AML-193 (cell line): ENCODE measurements at places on chromosomes 1 and 21.

DNA sequence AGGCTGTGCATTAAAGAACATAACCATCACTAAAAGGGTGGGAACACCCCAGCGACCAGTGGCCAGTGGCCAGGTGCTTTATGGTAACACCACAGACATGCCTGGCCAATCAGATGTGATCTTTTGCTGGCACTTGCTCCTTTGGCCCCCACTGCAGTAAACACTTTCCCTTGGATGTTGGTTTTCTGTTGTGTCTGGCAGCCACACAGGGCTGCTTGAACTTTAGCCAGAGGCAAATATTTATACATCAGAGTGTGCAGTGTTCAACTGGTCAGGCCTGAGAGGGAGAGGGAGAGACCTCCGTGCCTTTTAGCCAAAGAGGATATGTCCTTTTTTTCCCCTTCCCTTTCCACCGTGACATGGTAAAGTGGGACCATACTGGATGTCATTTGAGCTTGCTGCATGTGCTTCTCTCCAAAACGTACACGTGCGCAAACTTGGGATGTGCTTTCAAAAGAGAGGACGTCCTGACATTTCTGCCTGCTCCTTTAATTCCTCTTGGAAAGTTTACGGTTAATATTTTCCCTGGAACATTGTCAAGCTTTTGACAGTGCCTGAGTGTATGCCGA, 101.2 kb downstream of the NFIA start:
- DNase-seq, result no peak

- no peak for DNase-seq
These were observed 15.4 kb downstream of the AMPD2 start for GRCh38 chr1:109634771-109635750.

- DNase-seq, result no peak
These were observed 398.3 kb upstream of the DUSP10 start for GRCh38 chr1:222140206-222140605.

GRCh38 chr1:24705260-24706073, 39.8 kb upstream of the CLIC4 start:
- no peak for DNase-seq

GRCh38 chr1:18950401-18951026, 6.0 kb downstream of the IFFO2 start:
- DNase-seq, result no peak

- DNase-seq, result no peak
These were observed 250.0 kb upstream of the NFIA start for GRCh38 chr1:60832367-60832766.

GRCh38 chr1:221527886-221528624, 213.8 kb downstream of the DUSP10 start:
- no peak for DNase-seq

DNA sequence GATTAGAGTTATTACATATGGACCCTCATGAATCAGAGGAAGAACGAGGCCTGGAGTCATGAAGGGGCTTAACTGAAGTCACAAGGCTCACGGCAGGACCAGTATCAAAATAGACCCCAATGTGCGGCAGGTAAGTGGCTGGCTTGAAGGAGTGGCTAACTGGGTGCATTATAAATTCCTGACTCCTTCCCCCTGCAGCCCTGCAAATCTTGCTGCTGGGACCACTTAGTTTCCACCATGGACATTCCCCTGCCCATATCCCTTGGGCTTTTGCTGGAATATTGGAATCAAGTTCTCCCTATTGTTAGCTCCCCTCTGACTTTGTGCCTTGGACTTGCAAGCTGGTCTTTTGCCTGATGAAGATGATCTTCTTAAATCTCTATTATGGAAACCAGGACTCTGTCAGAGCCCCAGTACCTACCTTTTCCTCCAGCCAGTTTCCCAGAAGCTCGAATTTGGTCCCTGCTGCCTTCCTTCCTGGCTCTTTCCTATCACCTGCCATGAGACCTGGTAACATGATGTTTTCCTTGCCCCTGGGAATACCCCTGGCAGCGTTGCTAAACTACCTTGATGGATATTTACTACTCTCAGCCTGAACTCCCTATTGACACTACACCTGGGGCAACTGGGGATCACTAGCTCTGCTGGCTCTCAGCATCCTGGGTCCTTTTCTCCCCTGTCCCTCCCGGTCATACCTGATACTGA, 156.0 kb upstream of the JUN start:
- DNase-seq, result no peak

GRCh38 chr1:67496329-67496728, 66.1 kb upstream of the SERBP1 start:
- DNase-seq, result no peak

DNA sequence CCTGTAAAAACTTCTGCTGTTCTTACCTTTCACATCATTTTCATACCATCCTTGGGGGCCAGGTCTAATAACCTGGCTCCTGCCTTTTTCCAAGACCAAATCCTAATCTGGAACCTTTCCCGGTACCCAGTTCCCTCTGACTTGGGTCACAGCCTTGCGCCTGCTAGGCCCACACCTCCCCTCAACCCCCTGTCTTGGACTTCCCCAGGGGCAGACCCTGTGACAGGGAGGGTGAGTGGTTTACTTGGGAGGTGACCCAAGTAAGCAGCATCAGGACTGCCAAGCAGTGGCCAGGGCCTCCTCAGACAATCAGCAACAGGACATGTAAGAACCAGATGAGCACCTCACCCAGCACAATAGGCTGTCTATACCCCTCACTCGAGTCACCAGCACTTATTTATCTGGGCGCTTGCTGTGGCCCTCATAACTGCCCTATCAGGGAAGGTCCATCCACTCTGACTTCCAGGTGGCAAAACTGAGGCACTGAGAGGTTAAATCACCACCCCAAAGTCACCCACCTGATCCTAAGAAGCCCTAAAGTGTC, 124.7 kb downstream of the MATN1 start:
- DNase-seq, result no peak

DNA sequence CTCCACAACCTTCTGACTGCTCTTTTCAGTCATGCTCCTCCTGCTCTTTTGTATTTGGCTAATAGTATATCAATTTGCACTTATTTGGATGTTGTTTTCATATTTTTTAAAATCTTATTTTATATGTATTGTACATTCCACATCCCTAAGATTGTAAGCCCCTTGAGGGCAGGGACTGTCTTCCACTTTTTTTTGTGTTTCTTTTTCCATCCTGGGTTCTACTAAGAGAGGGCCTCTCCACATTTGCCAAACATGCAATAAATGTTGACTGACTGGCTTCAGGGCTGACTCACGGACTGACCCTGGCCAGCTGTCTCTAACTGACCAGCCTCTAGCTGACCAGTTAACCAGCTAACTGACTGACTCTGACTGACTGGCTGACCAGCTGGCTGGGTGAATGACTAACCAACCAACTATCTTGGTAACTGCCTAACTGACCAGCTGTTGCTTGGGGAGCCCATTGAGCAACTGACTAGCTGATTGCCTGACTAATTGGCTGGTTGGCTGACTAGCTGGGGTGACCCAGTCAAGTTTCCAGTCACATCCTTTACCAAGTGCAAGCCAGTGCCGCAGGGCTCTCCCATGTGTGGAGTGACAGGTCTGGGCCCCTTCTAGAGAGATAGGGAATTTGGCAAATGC, 16.1 kb downstream of the CSF1 start:
- DNase-seq, result no peak

- no peak for DNase-seq
These were observed at the start of gene OBSCN for GRCh38 chr1:228207851-228208821. Gene OBSCN, plus strand, starts transcription at chr1:228208044. Its CDS starts 3,740 bp downstream, at chr1:228211784.

GRCh38 chr1:193069748-193070385, 10.5 kb downstream of the RO60 start:
- no peak for DNase-seq

DNA sequence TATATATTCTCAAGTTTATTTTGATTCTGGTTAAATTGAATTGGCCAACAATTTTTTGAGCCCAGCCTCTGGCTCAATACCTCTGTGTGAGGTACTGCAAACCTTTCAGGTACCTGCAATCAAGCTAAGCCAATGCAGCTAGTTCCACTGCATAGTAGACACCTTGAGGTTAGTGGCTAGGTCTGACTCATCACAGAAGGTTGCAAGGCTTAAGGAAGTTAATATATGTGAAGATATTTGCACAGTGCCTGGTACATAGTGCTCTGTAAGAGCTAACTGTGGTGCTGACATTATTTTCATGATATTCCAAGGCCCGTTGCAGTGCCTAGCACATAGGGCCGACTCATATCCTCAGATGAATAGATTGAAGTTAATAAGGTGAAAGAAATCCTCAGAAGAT, 330.5 kb upstream of the KAZN start:
- no peak for DNase-seq

- no peak for DNase-seq
These were observed 56.0 kb downstream of the RUNX3 start for GRCh38 chr1:24874056-24874455.

DNA sequence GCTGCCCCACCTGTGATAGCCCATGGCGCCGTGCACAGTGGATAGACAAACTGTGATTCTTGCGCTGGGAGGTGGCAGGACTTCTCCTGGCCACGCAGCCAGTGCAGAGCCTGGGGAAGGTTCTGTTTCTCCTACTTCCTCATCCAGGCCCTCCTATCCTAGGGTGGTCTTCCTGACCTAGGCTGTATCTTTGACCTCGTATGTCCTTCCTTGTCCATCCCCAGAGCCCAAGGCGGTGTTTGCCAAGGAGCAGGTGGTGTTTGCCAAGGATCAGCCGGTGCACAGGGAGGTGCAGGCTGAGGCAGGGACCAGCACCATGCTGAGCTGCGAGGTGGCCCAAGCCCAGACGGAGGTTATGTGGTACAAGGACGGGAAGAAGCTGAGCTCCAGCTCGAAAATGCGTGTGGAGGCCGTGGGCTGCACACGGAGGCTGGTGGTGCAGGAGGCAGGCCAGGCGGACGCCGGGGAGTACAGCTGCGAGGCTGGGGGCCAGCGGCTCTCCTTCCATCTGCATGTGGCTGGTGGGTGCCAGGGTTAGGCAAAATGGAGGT, 63.9 kb downstream of the OBSCN start:
- DNase-seq, result no peak
